ENCODE measurements at places on chromosomes 7 and 10.

DNA sequence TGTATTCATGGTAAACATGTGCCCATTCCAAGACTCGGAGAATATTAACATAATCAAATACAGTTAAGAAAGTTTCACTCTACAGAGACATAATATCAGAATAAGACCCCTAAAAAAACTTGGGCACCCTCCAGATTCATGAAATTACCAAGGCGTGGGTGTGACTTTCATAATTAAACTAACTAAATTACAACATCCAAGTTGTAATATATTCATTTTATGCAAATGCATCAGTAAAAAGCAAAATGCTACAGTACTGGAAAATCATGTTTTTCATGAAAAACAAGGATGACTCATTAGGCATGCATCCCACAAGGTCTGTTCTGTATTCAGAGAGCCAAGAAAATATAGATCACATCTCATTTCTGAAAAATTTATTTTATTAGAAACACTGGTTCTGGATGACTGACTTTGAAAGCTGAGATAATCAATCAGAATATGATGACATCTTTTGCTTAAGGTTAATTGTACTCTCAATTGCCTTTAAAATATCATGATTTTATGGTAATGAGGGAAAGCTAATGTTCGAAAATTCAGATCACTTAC, 248.8 kb upstream of the SMIM30 start:
- DNase-seq: no peak

GRCh38 chr10:90862908-90863514, 5.2 kb upstream of the HTR7 start:
- no peak for DNase-seq

DNA sequence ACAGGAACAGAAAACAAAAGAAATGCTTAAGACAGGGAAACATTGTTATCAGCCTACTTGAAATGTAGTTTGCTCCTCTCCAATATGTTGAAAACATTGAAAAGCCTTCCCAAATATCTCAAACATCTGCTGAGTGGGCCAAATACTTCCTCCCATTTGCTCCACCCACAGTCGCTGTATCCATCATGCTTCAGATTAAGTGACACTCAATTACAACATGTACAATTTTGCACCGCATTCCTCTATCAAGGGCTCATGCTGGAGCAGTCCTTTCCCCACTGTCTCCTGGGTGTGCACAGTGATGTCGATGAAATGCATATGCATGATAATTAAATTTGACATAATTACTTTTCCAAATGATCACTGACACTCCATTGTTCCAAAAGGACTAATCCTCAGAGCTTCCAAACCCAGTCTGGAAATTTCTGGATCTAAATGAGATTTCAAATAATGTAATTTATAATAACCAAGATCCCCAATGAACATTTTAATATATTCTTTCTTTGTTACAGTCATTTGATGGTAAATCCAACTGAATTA, 604.6 kb downstream of the GRID1 start:
- no peak for DNase-seq

DNA sequence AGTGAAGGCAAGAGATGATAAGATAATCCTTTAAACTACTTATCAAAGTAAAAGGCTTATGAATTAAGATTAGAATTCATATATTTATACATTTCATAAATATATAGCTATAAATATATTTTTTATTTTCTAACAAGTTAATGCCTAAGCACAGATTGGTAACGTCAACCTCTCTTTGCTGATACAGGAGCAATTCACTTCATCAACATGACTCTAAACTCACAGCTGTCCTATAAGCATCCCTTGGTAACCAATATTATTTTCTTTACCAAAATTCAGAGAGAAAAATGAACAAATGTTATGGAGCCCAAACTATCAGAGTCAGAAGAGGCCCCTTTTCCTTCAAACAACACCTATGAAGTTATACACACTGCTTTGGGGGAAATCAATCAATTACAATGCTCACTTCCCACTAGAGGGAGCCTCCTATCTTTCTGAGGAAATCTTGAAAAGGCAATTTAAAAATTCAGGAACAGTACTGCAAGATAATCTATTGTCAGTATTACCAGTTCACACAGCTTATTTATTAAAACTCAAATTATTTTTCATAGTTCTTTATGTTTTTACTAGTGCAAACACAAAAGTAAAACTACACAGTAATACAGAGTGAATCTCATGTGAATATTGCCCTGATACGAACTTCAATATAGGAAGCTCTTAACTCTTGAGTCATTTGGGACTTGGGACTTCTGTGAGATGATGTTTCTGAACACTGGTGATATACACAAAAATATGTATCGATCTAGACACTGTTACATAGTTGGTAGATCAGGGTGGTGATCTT, 51.0 kb upstream of the NOBOX start:
- no peak for DNase-seq

DNA sequence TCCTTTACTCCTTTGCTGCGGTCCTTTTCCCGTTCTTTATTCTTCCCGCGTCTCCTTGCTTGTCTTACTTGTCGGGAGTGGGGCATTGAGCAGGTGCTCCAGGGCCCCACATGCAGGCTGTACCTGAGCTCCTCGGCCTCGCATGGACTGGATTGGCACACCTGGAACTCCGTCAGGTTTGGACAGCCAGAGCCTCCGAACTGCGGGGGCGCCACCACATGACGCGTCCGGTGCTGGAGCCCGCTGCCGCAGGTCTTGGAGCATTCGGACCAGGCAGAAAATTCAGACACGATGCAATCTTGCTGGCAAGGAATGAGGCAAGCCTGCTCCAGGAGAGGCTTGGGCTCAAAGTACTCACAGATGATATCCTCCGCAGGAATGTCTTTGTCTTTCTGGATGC, 195.7 kb downstream of the THSD7A start:
- DNase-seq: no peak

DNA sequence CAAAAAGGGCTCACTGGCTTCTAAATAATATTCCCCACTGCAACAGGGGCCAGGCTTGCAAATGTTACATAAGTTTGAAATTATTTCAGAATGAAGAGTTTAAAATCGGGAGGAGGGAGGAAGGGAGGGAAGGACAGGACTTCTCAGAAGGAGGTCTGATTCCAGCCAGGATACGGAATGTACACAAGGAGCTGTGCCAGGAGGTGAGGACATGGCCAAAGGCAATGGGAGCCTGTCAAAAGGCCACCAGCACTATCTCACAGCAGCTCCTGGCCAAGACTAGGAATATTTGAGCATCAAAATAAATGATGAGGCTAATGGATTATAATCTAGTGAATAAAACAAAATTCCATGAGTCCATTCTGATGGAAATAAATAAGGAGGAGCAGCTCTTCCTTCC, 18.6 kb upstream of the DRGX start:
- no peak for DNase-seq

GRCh38 chr10:78924319-78925003, 144.3 kb upstream of the ZMIZ1 start:
- DNase-seq: no peak

- DNase-seq: no peak
Observed at GRCh38 chr10:123562811-123563580, 103.2 kb upstream of the GPR26 start.

DNA sequence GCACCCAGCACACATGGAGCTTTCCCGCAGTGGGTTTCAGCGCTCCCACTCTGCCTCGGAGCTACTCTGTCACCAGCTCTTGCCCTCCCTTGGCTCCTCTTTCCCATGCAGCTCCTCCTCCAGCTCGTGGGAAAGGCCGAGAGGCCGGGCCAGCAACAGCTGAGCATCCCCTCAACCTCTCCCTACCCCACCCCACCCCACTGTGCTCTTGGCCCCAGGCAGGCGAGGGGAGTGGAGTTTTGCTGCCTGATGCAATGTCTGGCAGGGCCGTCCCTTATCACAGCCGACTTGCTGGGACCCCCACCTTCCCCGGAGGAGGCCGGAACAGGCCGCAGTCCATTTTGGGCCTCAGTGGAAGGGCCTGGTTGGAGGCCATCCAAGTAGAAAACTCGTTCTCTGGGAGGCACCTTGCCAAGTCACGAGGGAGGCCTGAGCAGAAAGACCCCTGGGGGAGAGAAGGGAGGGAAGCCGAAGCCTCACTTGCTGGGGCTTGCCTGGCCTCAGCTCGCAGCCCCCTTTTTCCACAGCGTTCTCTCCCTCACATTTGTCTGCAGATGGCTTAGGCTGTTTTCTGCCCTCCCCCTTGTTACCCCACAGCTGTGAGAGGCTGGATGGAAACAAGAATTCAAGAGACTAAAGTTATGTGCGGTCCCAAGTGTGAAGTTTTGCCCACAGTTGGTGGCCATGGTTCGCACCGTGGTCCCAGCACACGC, 35.3 kb downstream of the CHST3 start:
- DNase-seq: no peak

DNA sequence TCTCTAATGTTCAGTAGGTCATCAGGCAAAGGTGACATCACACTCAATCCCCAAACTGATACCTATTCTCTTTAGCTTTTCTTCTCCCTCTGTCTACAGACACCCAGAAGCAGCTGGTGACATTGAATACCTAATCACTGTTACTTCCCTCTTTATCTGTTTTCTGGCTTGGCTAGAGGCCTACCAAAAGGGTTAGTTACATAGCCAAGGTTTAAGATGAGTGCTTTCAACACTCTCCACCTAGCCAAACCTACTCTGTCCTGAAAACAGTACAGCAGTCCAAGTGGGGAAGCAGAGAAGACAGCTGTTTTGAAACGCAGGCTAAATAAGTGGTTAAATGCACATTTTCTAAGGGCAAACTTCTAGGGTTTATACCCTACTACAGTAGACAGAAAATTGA, 39.4 kb downstream of the CCNJ start:
- no peak for DNase-seq

GRCh38 chr10:31133792-31134310, 102.2 kb upstream of the ZNF438 start:
- DNase-seq: peak; percentile 9

- DNase-seq: no peak
Observed at GRCh38 chr10:71835671-71836595, 15.1 kb downstream of the PSAP start.

GRCh38 chr7:139909379-139910050, 80.5 kb downstream of the TBXAS1 start:
- DNase-seq: no peak

DNA sequence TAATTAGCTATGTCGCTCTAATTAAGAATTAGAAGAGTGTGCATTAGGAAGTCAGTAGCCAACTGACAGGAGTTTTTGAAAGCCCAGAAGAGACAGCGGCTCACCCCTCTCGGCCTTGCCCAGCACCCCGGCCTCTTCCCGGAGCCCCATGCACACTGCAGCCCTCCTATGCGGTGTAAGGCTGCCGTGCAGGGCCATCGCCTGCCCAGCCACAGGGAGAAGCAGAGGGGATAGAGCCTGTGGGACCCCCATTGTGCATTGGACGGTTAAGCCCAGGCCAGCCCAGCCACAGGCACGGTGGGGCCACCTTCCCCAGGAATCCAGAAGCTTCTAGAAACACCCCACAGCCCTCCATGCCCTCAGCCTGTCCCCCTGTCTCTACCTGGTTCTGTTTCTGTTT, 569.7 kb upstream of the MKI67 start:
- DNase-seq: no peak

DNA sequence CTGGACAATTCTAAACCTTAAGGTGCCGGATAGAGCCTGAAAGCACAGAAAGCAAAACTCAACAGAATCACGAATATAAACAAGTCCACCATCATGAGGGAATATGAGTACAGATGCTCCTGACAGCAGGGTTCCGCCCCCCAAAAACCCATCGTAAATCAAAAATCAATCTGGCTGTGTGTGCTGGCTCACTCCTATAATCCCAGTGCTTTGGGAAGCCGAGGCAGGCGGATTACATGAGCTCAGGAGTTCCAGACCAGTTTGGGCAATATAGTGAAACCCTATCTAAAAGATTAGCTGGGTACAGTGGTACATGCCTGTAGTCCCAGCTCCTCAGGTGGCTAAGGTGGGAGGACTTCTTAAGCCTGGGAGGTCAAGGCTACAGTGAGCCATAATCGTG, 12.2 kb downstream of the BUD31 start:
- DNase-seq: no peak

DNA sequence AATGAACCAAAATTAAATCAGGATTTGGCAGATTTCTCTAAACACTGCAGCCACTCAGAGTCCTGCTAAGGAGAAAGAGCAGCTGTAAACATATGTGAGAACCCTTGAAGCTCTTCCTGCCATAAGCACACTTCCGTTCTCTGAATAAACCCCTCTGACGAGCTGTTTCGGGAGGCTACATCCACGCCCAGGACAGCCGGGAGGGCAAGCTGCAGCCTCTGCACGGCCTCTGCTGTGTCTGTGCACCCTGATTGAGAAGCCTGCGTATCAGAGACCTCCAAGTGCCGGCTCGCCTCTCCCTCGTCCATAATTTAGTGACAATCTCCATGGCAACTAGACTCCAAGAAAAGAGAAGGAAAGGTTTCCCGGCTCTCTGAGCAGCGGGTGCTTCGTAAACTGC, 114.4 kb downstream of the PTPRN2 start:
- no peak for DNase-seq

DNA sequence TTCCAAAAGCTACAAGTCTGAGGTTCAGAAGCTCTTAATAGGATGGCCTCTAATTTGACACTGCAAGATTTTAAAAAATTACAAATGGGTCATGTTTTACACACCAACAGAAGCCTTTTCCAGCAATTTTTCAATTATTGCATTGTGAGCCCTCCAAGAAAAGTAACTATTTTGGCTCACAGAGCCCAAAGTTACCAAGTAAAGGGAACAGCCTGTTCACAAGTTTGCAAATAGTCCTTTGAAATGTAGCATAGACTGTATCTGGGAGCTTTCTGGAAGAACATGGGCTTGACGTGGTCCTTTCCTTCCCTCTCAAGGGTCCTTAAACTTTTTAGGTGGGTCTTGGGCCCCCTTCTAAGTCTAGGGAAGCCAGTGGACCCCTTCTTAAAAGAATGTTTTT, 1.3 kb upstream of the GDF10 start:
- no peak for DNase-seq

- DNase-seq: no peak
Observed at GRCh38 chr10:2680821-2681220, 386.5 kb upstream of the PFKP start.

DNA sequence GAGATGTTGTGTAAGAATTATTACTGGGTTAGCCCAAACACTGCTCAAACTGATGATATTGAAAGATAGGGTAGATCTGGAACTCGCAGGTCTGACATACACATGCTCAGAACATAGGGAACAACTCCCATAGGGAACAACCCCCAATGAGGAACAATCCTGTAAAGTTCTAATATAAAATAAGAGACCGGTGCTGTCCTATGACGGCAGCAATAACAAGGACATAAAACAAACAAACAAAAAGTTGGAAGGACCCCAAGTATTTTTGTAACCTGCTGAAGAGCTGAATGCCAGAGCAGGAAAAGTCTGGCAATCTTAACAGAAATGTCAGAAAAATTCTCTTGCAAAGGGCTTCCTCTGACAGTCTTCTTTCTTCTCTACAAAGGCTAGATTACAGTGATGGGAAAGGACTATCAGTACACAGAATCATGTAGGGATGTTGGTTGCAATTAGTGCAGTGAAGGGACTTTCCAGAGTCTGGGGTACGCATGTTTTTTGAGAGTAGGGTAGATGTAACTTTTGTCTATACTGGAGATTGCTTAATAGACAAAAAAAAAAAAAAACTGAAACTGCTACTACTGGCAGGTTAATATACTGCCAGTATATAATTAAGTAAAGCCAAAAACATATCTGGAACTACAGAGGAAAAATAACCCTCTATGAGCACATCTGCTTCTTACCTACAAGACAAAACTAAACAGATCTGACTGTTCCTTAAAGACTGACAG, 35.5 kb downstream of the IDE start:
- no peak for DNase-seq

GRCh38 chr10:128083191-128083895, 42.9 kb downstream of the MKI67 start:
- no peak for DNase-seq

GRCh38 chr7:20129920-20130319, 87.3 kb downstream of the MACC1 start:
- DNase-seq: no peak
